Stimulated activated CD4-positive, alpha-beta T cell treated with anti-CD3 and anti-CD28 coated beads, Interleukin-15, amount 100 ng/mL, for 1 hour (primary cell): ENCODE measurements at places on chromosomes 13 and 19.

- DNase-seq: no peak
Observed at GRCh38 chr13:84303035-84303434, 420.8 kb upstream of the SLITRK1 start.

DNA sequence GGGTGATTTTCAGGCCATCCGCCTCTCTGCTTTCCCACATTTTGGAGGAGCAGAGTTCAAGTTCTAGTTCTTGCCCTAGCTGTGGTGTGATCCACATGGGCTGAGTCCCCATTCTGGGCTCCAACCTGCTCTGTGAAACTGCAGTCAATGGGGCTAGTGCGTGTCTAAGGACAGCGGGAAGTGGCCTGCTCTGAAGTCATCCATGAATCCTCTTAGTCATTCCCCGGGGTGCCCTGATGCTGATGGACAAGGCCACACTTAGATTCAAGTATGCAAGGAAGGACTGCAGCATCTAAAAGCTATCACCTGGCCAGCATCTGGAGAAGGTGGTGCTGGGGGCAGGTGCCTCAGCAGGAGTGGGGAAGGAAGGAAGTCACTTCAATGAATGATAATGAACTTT lies 94.6 kb downstream of the TSHZ3 start:
- no peak for DNase-seq

DNA sequence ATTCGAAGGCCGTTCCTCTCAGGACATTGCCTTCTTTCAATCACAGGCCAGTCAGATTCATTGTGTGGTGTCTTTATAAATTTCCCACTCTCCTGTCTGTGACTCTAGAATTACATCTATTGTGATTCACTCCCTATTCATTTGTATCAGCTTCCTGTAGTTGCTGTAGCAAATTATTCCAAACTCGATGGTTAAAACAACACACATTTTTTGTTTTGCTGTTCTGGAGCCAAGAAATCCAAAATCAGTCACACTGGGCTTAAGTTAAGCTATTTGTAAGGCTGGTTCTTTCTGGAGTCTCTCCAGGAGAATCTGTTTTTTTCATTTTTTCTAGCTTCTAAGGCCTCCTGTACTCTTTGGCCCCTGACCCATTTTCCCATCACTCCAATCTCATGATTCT lies 1487.0 kb upstream of the SLC10A2 start:
- no peak for DNase-seq

- no peak for DNase-seq
Observed at GRCh38 chr13:39985071-39985470, 329.6 kb downstream of the COG6 start.

DNA sequence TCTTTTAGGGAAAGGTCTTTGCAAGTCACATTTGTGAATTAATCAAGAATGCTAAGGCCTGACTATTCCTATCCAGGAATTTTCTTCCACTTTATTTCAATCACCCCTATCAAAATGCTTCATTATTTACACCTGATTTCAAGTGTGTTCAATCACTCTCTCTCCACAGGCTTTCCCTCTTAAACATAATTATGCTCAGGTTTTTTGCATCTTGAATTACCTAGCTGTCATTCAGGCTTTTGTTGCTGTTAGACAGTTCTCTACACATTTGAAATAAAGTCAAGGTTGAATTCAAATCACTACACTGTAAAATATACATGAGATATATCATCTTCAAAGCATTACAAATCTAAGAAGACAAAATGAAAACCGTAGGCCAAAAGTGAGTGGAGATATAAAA lies 941.3 kb upstream of the SLITRK1 start:
- no peak for DNase-seq

DNA sequence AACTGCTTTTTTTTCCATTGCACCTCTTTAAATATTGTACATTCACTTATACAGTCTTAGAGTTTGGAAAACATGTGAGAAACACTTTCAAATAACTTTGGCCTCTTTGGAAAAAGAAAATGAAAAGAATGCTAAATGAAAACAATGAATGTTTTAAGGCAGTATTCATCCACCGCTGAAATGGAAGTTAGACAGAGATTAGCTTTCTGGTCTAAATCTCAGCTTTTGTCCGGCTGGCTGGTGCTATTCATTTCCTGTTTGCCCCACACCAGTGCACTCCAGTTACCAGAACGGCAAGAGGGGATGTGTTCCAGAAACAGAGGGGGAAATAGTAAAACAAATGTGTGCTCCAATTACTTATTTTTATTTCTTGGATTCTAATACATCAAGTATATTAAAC lies 1201.3 kb downstream of the EFNB2 start:
- DNase-seq: no peak

- no peak for DNase-seq
Observed at GRCh38 chr13:71801781-71802180, 65.2 kb downstream of the DACH1 start.

GRCh38 chr13:94798738-94799137 lies 86.4 kb upstream of the SOX21 start:
- DNase-seq: no peak

DNA sequence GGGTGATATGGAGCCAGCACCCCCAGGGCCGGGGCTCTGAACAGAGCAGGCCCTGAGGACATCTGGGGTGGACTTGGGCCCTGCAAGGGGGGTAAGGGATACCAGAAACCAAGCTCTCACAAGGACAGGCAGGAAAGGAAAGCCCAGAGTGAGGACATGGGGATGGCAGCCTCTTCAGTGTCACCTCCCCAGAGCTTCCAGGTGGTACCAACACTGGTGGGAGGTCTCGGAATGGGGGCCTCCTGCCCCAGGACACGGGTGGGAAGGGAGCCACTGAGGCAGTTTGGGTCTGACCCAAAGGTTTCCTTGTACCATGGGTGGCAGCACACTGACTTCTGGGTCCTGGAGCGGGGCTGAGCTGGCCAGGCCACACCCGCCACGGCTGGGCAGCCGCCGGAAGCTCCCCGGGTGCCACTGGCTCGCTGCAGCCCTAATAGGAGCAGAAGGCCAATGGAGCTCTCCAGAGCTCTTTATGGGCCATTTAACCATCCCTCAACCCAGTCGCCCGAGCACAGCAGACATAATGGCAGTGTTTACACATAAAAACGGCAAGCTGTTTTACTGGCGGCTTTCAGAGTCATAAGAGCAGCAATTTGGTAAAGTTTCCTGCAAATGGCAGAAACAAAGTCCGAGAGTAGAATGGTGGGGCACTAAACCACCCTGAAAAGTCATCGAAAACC lies 59.3 kb downstream of the PEPD start:
- no peak for DNase-seq

- peak; percentile 27 for DNase-seq
Observed at GRCh38 chr19:47697863-47698609, 15.2 kb upstream of the EHD2 start.

DNA sequence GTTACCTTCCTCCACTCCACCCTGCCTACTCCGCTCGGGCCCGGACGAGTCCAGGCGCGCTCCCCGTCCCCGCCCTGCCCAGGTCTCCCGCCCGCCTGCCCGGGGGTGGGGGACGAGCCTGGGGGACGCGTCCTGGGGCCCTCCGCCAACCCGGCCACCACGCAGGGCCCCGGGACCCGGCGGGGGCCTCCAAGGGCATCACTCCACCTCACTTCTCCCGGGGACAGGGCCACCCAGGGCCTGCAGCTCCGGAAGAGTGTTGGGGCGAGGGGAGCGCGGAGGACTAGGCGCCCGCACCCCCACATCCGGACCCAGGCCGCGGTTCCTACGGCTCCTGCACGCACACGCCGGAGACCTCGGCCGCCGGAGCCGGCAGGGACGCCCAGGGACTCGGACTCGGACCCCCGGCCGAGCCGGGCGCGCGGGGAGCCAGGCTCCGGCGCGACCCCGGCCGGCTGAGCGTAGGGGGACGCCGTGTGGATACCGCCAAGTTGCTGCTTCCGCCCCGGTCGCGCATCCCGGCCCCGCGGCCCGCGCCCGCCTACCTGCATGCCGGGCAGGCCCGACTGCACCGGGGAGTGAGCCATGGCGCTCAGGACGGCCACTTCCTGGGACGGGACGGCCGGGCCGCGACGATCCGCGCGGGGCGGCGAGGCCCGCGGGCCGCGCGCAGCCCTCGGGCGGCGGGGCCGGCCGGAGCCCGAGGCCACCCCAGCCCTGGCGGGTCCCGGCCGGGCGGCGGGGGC lies 534 bp downstream of the STK24 start:
- DNase-seq: peak; percentile 7

DNA sequence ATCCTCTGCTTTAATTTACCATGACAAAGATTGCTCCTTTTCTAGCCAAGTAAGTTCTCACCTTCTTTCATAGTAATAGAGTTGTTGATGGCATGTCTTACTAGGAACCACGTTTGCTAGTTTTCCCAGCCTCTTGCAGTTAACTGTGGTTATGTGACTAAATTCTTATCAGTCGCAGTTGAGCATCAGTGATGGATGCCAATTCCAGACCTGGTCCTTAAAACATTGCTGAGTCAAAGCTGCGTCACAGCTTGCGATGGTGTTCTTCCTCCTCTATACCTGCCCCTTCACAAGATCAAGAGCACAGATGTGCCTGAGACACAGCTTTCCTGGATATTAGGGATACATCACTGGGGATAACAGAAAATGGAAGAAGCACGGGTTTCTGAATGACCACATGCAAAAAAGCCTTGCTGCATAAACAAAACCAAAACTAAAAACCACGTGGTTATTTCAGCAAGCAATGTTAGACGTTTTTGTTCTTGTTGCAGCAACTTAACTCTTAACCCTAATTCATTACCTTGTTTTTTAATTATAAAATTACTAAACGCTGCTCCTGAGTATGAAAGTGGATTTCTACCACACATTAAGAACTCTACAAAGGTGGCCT lies 97.6 kb upstream of the DACH1 start:
- DNase-seq: no peak

GRCh38 chr19:30235946-30236345 lies 136.2 kb upstream of the ZNF536 start:
- DNase-seq: no peak

DNA sequence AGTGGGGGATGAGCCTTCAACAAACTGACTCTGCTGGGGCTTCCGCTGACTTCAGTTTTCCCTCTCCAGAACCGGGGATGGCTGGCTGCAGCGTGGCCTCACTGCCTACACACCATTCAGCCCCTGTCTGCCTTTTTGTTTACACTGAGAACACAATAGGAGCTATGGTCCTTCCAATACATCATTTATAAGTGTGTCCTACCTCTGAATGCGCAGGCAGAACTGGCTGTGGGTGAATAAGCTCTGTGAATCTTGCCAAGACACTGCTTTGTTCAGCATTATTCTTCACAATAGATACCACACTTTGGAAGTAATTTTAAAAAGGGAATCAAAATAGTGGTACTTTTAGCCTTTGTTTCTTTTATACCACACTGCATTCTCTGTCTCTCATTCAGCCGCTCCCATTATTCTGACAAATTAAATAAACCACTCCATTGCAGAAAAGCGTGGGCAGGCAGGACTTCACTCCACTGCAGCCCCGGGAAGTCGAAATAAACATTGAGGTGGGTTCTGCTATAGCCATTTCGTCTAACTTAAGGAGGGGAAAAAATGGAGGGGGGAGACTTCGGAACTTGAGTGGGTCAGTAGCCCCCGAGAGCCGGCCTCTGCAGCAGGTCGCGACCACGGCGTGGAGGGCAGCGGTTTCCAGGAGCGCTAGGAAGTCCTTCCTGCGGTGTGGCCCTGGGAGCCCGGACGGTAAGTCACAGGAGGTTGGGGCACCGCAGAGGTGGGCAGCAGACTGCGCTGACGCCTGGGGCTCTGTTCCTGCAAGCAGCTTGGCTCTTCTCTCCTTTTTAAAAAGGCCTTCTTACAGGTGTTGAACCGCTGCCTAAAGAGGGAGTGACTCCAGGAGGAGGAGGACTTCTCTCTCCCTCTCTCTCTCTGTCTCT lies 94.8 kb upstream of the SOX1 start:
- no peak for DNase-seq

GRCh38 chr13:93750676-93751075 lies 524.1 kb downstream of the GPC6 start:
- DNase-seq: no peak

- DNase-seq: no peak
Observed at GRCh38 chr19:11192957-11193939, 4.1 kb downstream of the KANK2 start.

- no peak for DNase-seq
Observed at GRCh38 chr13:90769387-90769786, 578.1 kb upstream of the MIR17HG start.
